HFF-Myc (cell line): ENCODE measurements at places on chromosomes 12 and 14.

- no peak for DNase-seq
Measured at GRCh38 chr14:84871734-84872133, 658.2 kb upstream of the FLRT2 start.

- DNase-seq: no peak
Measured at GRCh38 chr12:96652870-96653269, 163.5 kb downstream of the CFAP54 start.

- no peak for DNase-seq
Measured at GRCh38 chr14:100857233-100857922, 31.5 kb downstream of the MEG3 start.

GRCh38 chr12:79765157-79765556 lies 74.4 kb upstream of the PAWR start:
- no peak for DNase-seq

DNA sequence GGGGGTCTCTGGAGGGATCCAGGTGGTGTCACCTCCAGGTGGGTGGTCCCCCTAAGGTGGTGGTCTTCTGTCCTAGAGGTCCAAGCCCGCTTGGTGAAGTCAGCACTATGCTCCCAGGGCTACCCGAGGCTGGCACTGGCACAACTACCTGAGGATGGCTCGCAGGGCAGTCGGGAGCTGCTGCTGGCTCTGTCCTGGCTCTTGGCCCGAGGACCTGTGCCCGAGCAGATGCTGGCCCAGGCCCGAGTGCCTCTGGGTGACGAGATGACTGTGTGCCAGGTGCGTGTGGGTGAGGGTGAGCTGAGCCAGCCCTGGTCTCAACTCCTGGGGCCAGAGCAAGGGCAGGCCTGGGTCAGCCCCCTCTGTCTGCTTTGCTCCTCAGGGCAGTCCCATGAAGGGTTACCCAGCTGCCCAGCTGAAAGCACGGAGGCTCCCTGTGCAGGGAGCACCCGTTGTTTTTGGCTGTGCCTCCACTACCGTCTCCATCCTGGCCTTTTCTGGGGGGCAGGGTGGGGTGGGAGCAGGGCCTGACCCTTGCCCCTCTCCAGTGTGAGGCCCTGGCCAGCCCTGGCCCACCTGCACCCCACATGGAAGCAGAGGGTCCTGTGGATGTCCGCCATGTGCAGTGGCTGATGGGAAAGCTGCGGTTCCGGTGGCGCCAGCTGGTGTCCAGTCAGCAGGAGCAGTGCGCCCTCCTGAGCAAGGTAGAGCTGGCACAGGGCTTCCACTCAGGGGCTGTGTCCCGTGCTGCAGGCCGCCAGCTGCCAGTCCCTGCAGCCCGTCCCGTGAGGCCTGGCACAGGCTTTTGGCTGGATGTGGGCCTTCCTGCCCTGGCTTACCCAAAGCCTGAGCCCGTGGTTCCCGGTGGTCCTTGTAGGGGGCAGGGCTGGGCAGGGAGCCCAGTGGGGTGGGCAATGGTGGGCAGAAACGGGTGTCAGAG lies 1.3 kb downstream of the TEDC1 start:
- DNase-seq: no peak

DNA sequence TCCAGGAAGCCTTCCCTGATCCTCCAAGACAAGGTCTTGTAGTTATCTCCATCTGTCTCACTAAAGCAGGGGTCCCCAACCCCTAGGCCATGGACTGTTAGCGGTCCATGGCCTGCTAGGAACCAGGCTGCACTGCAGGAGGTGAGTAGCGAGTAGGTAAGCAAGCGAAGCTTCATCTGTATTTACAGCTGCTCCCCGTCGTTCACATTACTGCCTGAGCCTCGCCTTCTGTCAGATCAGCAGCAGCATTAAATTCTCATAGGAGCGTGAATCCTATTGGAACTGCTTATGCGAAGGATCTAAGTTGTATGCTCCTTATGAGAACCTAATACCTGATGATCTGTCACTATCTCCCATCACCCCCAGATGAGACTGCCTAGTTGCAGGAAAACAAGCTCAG lies 12.4 kb upstream of the NFYB start:
- no peak for DNase-seq

DNA sequence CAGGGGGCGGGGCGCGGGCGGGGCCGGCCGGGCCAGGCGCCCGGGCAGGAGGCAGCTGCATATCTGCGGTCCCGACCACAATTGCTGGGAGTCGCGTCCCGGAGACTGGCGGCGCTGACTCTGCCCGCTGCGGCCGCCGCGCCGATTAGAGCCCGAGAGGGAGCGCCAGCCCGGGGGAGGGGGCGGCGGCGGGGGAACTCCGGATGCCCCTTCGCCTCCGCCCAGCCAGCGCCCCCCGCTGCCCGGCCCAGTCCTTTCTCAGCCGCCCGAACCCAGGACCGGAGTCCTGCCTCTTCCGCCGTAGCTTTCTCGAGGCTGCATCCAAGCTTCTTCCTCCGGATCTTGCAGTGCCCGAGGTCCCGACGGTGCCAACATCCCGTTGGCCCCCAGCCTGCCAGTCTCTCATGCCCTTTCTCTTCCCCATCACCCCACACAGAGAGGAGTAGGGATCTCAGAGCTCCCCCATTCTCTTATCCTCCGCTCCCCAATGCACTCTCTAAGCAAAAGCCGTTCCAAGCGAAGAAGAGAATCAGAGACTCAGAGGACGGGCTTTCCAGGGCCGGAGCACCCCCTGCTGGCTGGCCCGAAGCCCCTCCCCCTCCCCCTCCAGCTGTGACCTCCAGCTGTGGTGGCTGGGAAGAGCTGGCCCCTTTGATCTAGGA lies 8.8 kb upstream of the SP7 start:
- DNase-seq: no peak

DNA sequence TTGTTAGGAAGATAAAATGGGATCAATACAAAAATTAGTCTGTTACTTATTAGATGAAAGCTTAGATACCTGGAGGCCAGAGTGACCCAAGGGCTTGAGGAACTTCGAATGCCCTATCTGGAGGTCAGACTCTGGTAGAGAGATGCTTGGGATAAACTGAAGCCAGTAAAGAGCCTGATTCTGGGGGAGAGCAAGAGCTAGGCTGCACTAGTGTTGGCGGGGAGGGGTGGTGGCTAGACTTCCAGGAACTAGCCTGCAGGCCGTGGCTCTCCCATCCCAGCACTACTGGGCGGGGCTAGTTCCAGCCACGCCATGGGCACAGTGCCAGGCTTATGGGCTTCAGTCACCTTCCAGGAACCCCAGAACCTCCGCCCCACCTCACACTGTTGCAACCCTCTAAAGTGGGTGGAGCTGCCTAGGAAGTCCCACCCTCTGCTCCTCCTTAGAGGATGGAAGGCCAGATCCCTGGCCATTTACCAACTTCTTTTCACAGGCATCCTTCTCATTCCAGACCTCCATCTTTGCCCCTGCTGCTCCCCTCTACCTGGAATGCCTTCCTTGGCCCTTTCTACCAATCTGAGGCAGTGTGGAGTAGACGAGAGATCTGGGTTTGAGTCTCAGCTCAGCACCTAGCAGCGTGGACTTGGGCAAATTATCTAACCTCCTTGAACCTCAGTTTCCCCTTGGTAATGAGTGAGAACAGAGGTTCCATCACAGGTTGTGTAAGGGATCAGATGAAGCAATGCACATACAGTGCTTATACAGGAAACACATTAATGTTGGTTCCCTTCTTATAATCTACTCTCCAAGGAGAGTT lies 6.3 kb upstream of the NFE2 start:
- no peak for DNase-seq

- no peak for DNase-seq
Measured at GRCh38 chr12:103791350-103791920, 49.6 kb downstream of the NT5DC3 start.

- peak; percentile 9 for DNase-seq
Measured at GRCh38 chr14:95597784-95598211, 62.9 kb downstream of the GLRX5 start.

GRCh38 chr12:22271023-22271422 lies 63.5 kb downstream of the ST8SIA1 start:
- peak; percentile 36 for DNase-seq

- DNase-seq: no peak
Measured at GRCh38 chr12:65962921-65963861, 138.9 kb downstream of the HMGA2 start.

- no peak for DNase-seq
Measured at GRCh38 chr12:49491823-49492222, 47.0 kb upstream of the KCNH3 start.

DNA sequence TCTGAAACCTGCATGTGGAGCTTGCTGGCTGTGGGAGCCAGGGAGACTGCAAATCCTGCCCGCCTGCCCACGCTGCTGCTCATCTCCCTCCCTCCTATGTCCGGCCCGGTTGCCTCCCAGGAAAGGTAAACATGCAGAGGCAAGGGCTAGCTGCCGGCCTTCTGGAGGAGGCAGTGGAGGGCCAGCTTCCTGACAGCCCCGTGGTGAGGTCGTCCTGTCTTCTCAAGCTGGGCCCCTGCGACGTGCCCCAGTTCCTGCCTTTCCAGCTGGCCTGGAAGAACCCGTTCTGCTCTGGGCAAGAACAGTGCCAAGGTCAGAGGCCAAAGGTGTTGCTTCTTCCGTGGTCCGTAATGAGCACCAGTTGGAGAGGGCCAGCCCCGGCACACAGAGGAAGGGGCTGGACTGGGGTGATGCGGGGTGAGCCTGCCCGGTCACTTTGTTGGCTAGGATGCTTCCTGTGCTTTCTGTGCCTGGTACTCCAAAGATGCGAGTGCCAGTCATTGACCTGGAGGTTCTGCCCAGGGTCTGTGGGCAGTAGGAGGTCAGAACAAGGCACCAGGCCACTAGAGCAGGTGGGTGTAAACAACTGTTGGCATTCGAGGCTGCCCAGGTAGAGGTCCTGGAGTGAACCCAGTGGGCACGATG lies 25.3 kb downstream of the TPCN1 start:
- DNase-seq: no peak

GRCh38 chr12:19387161-19387560 lies 52.1 kb upstream of the AEBP2 start:
- DNase-seq: no peak

- no peak for DNase-seq
Measured at GRCh38 chr14:71891185-71891584, 41.0 kb upstream of the RGS6 start.

DNA sequence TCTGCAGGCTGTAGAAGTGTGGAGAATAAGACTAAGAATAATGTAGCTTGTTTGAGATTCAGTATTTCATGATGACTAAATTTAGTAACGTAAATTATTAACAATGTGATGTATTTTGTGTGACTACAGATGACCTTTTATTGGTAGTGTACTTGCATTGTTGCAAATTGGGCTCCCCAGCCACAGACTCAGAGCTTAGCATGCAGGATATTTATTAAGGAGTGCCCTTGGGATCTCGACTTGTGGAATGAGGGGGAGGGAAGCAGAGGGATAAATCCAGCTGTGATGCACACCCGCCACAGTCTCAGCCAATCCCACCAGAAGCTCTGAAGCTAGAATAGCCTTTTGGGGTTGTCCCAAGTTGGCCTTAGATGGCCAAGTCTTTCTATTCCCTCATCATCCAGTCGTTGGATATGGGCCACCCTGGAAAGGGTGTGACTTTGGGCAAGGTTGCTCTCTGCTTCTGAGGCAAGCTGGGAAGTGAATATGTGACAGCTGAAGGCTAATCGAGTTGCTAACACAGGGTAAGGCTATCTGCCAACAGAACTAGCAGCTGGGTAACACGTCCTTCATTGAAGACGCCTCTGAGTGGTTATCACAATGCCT lies 42.1 kb upstream of the USP44 start:
- DNase-seq: no peak

- no peak for DNase-seq
Measured at GRCh38 chr12:49456131-49456679, 82.6 kb upstream of the KCNH3 start.

GRCh38 chr14:81676879-81677278 lies 143.2 kb upstream of the SEL1L start:
- no peak for DNase-seq

DNA sequence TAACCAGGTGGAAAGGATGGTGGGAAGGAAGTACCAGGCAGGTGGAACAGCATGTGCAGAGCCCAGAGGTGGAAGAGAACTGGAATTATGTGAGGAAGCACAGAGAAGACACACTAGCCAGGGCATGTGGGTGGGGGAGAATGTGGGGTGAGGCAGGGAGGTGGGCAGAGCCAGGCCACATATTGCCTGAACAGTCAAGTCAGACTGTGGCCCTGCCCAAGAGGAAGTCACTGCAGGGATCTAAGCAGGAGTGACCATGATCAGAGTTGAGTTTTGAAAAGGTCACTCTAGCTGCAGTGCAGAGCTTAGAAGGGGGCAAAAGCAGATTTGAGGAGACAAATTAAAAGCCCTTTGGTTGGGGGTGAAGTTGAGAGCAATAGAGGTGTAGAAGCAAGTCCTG lies 114.0 kb upstream of the SLC38A2 start:
- no peak for DNase-seq

GRCh38 chr12:42315108-42315507 lies 10.8 kb downstream of the ZCRB1 start:
- no peak for DNase-seq

DNA sequence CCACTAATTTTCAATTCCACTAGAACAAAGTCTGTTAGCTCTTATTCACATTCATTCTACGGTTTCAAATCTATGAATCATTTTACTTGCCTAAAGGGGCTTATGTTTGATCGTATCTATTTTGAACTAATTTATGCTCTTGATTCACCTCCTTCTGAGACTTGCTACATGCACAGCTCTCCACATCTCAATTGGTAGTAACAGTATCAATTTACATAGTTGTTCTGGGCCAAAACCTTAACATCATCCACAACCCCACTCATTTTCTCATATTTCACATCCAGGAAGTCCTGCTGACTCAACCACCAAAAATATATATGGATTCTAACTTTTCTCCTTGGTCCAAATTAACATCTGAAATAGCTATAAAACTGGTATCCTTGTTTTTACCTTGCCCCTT lies 208.6 kb downstream of the RASSF9 start:
- peak; percentile 43 for DNase-seq

GRCh38 chr12:68237078-68237477 lies 11.5 kb upstream of the IL26 start:
- DNase-seq: no peak

DNA sequence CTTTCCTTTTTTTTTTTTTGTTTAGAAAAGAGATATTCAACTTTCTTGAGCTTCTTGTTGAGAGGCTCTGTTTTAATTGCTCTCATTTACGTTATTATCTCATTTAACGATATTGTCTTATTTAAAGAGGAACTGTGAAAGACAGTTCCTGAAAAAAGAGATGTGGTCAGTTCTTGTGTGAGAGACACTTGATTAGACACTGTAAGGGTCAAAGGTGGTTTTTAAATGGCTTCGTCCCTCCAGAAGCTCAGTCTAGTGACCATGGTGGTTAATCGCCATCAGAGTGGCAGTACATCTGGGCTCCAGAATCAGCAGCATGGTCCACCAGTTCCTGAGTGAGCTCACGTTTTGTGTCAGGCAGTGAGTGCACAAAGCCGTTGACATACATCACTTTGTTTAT lies 57.9 kb upstream of the KCNA5 start:
- DNase-seq: no peak

DNA sequence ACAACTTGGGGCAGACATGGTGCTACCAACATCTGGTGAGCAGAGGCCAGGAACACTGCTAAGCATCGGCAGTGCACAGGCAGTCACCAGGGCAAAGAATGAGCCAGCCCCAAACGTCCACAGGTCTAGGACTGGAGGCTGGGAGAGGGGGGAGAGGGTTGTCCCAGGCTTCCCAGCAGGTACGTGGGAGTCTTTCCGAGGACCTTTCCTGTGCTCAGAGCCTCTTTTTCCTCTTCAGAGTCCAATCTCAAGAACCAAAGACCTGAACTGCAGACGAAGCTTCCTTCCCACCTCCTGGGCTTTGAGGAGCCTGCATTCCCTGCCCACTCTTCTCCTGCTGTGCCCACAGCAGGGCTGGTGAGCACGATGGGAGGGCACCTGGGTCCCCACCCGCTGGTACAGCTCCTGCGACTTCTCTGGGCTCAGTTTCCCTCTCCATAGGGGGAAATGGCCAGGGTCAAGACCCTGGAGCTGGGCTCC lies 48.7 kb downstream of the DLK1 start:
- DNase-seq: no peak
